Renal cortical epithelial cell (primary cell): ENCODE measurements at places on chromosomes 5 and 9.

GRCh38 chr5:72515211-72515610 lies 8.0 kb upstream of the ZNF366 start:
- DNase-seq: no peak

GRCh38 chr9:130805510-130806326 lies 29.3 kb upstream of the ABL1 start:
- peak; percentile 29 for DNase-seq

DNA sequence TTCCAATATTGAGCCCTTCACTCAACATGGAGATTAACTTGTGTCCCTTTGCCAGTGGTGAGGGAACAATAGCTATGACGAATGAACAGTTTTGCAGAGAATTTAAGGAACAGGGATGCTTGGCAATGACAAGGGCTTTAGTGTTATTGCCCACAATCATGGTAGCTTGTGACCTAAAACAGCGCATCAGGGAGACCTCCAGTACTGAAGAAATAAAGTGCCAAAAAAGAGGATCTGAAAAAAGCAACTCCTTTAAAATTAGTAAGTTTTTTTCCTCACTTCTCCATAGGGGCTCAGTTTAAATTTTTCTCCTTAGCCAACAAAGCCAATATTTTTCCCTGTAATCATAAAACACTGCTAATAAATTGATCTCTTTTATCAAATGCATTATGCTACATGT lies 41.8 kb upstream of the PAM start:
- no peak for DNase-seq

GRCh38 chr5:10324518-10325370 lies 17.0 kb upstream of the CMBL start:
- DNase-seq: no peak

DNA sequence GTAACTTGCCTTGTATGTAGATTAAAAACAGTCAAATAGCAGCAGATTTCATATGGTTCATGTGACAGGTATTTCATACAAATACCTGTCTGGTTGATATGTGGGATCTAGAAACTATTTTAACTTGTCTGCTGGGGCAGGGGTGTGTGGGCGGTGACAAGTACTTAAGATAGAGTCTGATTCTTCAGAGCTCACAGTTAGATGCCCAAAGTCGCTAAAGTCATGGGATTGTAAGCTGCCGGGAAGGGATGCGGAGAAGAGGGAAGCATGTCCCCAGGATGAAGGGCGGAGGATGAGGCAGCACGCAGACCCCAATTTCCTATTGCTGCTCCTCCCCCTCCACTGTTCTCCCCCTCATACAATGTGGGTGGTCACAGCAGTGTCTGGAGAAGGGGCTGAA lies 13.3 kb downstream of the ANXA6 start:
- no peak for DNase-seq

- DNase-seq: no peak
Observed at GRCh38 chr5:179374506-179375235, 29.4 kb upstream of the ADAMTS2 start.

GRCh38 chr5:136015966-136016650 lies 12.7 kb upstream of the TGFBI start:
- no peak for DNase-seq

DNA sequence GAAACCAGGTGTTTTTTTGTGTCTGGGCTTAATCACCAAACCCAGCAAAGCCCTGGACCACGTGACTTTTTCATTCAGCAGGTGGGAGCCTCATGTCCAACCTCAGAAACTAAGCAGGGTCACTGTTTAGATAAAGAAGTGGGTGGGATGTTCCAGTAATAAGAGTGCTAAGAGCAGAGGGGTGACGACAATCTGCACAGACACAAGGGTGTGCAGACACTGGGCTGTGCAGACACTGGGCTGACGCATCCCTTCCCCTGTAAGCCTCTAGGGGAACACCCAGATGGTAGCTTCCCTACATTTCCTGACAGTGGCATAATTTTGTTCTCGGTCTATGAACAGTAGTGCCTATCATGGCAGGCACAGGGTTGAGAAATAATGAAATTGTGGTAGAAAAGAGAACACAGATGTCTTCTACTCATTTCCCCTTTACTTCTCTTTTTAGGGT lies 85.1 kb downstream of the SAXO1 start:
- DNase-seq: no peak

DNA sequence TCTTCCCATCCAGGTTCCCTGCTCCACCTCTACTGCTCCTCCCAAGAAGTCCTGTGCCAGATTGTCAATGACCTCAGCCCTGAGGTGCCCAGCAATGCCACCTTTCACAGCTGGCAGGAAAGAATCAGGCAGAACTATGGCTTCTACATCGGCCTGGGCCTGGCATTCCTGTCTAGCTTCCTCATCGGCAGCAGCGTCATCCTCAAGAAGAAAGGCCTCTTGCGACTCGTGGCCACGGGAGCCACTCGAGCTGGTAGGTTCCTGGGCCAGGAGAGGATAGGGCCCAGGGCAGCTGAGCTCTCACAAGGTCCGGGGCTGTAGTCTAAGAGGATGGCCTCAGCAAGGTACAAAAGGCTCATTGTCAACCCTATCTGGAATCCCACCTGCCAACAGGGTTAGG lies 3.1 kb downstream of the NIPAL4 start:
- DNase-seq: no peak

GRCh38 chr5:77282337-77283027 lies 72.0 kb downstream of the PDE8B start:
- DNase-seq: no peak

DNA sequence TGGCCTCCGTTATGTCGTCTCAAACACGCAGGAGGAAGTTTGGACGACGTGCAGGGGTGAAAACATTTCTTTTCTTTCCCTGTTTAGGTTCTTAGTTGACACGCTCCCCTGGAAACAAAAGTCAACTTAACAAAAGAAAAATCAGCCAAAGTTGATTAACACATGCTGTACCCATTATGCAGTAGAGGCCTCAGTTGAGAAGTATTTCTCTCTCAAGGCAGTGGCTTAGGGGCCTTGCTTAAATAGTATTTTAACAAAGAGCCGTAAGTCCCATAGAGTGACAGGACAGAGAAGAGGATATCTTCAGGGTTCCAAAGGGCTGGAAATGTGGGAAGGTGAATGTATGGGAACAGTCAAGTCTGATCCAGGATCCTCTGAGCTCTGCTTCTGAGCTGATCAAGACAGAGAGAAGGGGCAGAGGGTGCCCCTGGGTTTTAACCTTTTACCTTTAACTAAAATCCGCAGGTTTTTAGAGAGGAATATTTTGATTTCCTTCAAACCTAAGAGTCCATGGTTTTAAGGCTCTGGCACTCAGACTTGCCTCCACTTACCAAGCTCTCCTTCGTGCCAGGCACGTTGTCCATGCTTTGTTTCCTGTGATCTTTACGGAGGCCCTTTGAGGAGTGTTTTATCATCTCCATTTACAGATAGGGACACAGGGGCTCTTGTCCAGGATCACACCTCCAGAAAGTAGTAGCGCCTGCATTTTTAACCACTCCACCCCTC lies 629 bp upstream of the CD74 start:
- no peak for DNase-seq

- DNase-seq: peak; percentile 43
Observed at GRCh38 chr9:33791117-33791516, 4.2 kb upstream of the PRSS3 start.

DNA sequence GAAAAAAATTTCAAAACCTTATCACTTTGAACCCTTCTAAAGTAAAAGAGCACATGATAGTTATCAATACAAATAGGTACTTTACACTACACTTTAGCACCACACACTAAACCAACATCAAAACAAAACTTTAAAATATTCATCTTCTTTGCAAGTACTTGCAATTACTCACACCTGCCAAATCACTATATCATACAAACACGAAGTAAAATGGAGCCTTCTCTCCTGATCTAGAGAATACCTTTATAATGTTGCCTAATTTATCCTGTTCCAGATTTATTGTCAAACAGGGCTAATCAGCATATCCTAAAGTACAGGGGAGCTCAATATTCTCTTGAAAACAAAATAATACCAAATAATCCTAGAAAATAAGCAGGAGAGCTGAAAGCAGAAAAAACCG lies 3.0 kb downstream of the RNF145 start:
- no peak for DNase-seq

GRCh38 chr5:154397652-154398406 lies 48.0 kb upstream of the SAP30L start:
- DNase-seq: no peak

DNA sequence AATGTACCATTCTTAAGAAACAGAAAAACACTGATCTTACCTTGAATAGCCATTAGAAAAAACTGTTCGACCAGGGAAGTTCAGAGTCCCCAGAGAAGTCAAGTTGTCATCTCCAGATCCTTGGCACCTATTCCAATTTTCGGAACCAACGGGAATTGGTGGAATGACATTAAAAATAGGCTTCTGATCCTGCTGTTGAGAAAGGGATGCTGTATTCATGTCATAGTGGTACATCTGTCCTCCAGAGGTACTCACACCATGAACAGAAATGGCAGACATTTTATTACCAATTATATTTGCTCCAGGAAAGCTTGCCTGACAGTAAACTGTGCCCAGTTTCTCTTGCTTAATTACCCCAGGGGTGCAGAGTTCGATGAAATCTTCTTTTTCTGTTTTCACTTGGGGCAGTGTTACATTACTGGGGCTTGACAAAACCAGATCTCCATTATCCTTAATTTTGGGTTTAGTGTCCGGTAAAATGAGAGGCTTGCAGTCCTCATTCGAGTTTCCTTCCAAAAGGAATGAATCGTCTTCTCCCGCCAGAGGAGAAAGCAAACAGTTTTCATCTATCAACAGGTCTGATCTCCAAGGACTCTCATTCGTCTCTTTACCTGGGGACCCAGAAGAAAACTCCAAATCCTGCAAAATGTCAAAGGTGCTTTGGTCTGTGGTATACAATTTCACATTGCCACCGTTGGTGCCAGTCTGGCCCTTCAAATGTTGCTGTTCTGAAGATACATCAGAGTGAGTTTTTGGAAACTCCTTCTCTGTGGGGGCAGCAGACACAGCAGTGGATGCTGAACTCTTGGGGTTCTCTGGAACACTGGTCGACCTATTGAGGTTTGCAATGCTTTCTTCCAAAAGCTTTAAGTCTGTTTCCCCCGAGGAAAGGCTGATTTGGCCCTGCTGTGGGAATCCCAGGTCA lies 3.6 kb downstream of the NR3C1 start:
- no peak for DNase-seq

DNA sequence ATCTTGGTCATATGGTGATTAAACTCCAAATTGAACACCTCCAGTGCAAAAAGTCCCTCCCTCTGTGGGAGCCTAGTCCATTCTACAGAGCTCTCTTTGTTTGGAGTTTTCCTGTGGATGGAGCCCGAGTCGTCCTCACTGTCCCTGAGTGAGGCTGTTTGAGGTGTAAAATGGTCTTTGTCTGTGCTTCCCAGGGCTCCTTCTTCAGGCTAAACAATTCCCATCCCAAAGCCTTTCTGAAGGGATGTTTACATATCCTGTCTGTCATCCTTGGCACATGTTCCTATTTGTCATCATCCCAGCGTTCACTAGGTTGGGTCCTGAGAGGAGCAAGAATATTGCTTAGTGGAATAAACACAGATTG lies 68.9 kb downstream of the COL27A1 start:
- DNase-seq: peak; percentile 40

- DNase-seq: no peak
Observed at GRCh38 chr9:4088679-4089078, 211.2 kb downstream of the GLIS3 start.
